ENCODE measurements at places on chromosomes 3 and 15.

DNA sequence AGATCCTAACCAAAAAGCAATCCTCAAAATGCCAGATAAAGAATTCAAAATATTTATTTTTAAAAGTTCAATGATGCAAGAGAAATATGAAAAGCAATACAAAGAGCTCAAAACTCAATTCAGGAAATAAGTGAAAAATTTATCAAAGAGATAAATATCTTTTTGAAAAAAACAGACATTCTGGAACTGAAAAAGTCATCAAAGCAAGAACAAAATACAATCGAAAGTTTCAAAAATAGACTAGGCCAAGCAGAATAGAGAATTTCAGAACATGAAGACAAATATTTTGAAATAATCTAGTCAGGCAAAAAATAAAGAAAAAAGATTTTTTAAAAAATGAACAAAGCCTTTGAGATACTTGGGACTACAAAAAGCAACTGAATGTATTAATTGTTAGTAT lies 83.4 kb upstream of the STT3B start:
- DNase-seq = no peak

- DNase-seq = no peak
These were observed 136.7 kb upstream of the ADAMTS9 start for GRCh38 chr3:64824394-64824909.

- no peak for DNase-seq
These were observed 97.3 kb upstream of the THRB start for GRCh38 chr3:24591661-24592555.

- no peak for DNase-seq
These were observed 142.7 kb upstream of the TMCO5A start for GRCh38 chr15:37791693-37792092.

- DNase-seq = no peak
These were observed 13.2 kb upstream of the RPL32 start for GRCh38 chr3:12854565-12854964.

Measured in stimulated activated CD4-positive, alpha-beta T cell treated with anti-CD3 and anti-CD28 coated beads, Interleukin-1b, Interleukin-23, amount 100 ng/mL, for 1 hour (primary cell).